ENCODE measurements at places on chromosomes 2 and 18. TPM values are rescaled to one million over a fixed set of nuclear protein-coding genes. Genes with fewer than 3 reads are reported as not detected.

The ALKAL2 gene
- not detected for total RNA-seq

The RAB6C gene
- total RNA-seq: not detected

The ZRANB3 gene
- 7.6 TPM for total RNA-seq

The SLC14A1 gene
- total RNA-seq: 27.6 TPM

The HES6 gene
- total RNA-seq: 0.92 TPM

The LRRC30 gene
- not detected for total RNA-seq

The MEP1B gene
- total RNA-seq: not detected

The ANKRD30B gene
- under 0.01 TPM for total RNA-seq

The PCARE gene
- not detected for total RNA-seq

The RAPGEF4 gene
- total RNA-seq: 1.9 TPM

The EVA1A gene
- total RNA-seq: 13.4 TPM

The SH2D6 gene
- total RNA-seq: 0.14 TPM

The SCN9A gene
- 7.8 TPM for total RNA-seq

The BMP10 gene
- total RNA-seq: not detected

The IL36RN gene
- total RNA-seq: 0.09 TPM

The GKN2 gene
- not detected for total RNA-seq

The RTP5 gene
- not detected for total RNA-seq

The RESP18 gene
- total RNA-seq: not detected

The GALR1 gene
- total RNA-seq: not detected

The ACOXL gene
- not detected for total RNA-seq

The RTTN gene
- total RNA-seq: 13.2 TPM
